ENCODE measurements at places on chromosomes 3 and 15.
A peak's percentile ranks its signal among the peaks of the same experiment; 100 is the strongest.

- DNase-seq: no peak
Measured at GRCh38 chr3:115160295-115160694, 13.2 kb upstream of the ZBTB20 start.

- peak; percentile 5 for DNase-seq
Measured at GRCh38 chr15:73335026-73335425, 33.7 kb downstream of the HCN4 start.

- no peak for DNase-seq
Measured at GRCh38 chr15:40926659-40927494, 2.3 kb upstream of the DLL4 start.

DNA sequence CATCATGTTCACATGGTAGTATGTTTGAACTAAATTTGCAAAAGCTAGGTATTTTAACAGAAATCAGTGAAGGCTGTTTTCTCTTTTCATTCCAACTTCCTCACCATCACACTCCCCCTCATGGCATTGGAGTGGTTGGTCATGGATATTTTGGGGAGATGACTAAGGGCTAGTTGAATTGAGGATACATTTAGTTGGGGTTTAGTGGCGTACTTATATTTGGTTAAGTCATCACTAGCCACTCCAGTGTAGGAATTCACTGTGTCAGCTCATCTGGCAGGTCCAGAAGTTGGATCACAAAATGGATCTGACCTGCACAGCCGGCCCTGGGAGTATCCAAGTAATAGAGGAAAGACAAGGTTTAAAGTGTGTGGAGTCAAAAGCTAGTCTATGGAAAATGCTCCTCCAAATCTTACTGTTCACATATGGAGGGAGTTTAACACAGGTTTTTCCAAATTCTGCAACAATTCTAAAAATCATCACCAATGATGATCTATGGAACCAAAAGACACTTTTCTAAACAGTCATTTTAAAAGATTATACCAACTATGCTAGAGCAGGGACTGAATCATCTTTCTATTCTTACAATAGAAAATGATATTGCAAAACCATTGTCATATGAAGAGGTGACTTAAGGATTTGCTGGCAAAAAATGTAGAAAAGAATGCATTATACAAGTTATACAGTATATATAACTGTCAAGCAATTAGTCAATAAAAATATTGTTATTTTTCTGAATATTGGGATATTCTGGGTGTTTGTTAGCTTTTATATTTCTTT is 247.8 kb upstream of the PEX5L start:
- no peak for DNase-seq

- DNase-seq: peak; percentile 25
Measured at GRCh38 chr15:47796339-47796738, 79.0 kb downstream of the SEMA6D start.

DNA sequence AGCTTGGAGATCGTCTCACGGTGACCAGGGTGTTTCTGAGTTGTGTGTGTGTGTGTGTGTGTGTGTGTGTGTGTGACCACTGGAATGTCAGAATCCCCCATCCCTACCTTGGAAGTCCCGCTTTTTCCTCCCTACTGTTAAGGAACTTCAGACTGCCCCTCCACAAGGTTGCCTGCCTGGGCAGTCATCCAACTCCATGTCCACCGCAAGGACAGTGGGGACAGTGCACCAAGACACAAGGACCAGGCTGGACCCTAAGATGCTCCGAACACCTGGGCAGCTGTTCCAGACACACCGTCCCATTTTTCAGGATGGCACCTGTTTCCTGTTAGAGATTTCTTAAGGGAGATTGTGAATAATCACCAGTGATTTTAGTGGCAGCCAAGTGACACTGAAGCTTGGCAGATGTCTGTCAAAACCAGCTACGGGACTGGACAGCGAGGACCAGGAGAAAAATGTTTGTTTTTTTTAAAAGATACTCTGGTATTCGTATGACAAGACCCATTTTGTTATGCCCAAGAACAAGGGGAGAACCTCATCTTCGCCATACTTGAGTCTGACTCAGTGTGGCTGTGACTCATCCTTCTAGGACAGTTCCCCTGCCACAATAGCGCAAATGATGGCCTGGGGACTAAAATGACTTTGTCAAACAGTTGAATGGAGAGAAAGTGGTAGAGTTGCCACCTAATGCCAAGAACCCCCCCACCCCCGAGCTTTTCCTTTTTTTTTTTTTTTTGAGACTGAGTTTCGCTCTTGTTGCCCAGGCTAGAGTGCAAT is 15.5 kb downstream of the PAQR9 start:
- DNase-seq: peak; percentile 24

GRCh38 chr3:143124601-143125520 is 5.3 kb downstream of the CHST2 start:
- DNase-seq: no peak

DNA sequence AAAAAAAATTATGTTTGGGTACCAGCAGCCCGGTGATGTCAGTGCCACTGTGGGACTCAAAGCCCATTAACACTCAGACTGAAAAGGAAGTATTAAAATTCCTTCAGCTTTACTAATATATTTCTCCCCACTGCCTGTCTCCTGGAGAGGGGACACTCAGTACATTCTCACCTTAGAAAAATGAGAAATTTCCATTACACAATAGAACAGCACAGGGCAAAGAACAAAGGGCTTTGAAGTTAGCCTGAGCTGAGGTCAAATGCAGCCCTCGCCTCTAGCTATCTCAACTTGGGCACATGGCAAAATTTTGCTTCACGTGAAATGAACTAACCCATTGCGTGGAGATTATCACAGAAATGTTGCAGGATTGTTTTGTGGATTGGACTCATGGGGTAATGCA is 80.8 kb downstream of the RARB start:
- DNase-seq: no peak

DNA sequence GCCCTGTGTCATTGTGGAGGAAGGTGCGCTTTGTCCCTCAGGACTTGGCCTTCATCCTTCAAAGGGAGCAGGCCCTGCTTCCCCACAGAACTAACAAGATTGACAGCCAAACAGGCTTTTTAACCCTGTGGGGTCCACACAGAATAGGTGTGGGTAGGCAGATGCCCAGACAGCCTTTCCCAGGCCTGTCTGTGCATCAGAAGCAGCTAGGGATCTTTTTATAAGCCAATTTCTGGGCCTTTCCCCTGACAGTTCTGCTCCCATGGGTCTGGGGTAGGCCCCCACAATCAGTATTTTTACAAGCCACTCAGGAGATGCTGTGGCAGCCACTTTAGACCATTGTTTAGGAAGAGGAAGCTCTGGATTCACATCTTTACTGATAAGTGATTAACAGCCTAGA is 69.2 kb downstream of the MRPL46 start:
- DNase-seq: no peak

DNA sequence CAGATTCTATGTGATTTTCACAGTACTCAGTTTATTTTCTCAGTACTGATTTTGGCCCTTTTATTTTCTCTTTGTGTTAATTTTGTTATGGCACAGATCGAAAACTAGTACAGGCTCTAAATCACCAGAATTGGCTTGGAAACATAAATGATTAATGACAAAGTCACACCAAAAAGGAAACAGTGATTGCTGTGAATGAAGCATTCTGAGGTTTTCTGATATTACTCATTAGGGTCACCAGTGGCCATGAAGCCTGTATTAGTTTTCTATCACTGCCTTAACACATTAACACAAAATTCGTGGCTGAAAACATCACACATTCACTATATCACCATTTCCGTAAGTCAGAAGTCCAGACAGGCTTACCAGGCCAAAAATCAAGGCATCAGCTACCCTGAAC is 343.0 kb upstream of the THRB start:
- no peak for DNase-seq

GRCh38 chr3:192080336-192080735 is 619.4 kb downstream of the PYDC2 start:
- no peak for DNase-seq

DNA sequence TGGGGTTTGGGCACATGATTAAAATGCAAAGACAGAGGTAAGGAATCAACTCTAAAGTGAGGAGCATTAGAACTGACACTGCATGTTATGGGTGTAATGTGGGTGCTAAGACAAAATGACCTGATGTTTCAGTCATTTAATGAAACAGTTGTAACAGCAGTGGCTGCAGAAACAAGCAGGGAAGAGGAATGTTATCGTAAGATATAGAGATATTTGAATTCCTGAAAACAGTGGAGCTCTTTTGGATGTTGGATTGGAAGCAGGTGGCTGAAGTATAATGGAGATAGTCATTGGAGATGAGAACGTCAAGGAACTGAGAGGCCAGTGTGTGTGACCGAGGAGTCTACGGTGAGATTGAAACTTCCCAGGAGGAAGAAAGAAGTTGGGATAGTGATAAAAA is 1065.2 kb downstream of the ZPLD1 start:
- no peak for DNase-seq

DNA sequence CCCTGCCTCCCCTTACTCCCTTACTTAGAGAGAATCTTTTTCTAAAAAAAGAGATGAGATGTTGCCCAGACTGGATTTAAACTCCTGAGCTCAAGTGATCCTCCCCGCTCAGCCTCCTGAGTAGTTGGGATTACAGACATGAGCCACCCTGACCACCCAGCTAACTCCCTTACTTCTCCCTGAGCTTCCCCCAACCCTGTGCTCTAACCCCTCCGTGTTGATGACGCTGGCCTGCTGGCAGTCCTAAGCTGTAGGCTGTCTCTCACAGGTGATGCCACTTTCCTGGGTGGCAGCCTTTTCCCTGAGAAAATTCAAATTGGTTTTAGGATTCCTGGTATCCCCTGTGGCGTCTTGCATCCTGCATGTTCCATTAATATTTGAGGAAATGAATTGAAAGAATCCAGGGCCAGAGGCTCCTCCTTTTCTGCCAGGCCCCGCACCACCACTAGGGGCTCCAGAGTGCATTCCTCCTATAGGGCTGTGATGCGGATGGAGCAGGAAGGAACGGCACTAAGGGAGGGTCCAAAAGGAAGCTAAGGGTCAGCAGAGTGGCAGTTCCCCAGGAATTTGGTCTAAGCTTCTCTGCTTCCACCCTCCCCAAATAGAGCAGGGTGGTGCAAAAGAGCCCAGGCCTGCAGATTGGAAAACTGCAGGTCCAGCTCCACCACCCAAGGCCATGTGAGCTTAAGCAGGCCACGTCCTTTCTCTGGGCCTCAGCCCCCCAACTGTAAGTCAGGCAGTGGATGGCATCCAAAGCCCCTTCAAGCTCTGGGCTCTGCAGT is 101.1 kb downstream of the DAPK2 start:
- peak; percentile 76 for DNase-seq

DNA sequence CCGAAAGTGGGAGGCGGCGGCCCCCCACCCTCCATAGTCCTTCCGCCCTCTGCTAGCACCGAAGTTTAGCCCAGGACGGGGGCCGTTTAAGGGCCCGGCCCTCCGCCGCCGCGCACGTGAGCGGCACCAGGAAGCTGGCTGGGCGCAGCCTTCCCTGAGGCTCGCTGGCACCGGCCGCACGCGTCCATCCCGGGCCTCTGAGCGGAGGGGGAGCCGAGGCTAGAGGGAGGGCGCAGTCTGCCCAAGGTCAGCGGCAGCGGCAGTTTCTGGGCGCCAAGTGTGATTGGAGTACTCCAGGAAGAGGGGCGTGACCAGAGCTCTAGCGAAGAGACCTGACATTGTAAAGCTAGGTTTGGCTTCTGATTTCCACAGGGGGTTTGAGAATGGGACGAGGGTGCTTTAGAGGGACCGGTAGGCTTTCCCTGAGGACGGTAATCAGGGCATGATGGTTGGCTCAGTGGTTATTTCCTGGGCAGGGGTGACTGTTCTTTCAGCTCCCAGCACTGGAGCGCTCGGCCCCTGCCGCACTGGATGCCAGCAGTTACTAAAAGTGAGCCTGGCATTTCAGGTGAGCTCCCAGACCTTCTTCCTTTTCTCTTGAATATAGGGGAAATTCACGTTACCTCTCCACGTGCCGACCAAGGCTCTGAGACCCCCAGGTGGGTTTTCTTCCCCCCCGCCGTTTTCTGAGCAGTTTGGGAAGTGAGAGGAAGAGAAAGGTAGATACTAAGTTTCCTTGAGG is 853 bp downstream of the TEX264 start:
- DNase-seq: peak; percentile 83

- no peak for DNase-seq
Measured at GRCh38 chr3:65168547-65168946, 480.7 kb upstream of the ADAMTS9 start.

- DNase-seq: no peak
Measured at GRCh38 chr3:133797396-133798105, 8.1 kb upstream of the SRPRB start.

GRCh38 chr3:136142592-136142991 is 53.5 kb downstream of the MSL2 start:
- DNase-seq: no peak
